Endothelial cell of umbilical vein (primary cell): ENCODE measurements at places on chromosomes 6 and 20. TPM values are rescaled to one million over a fixed set of nuclear protein-coding genes. Genes with fewer than 3 reads are reported as not detected.

Gene FARS2
- 19.6 and 20.5 TPM in 2 replicates for total RNA-seq

Gene RHAG
- total RNA-seq, result not detected in 2 replicates

Gene CRYBG1
- total RNA-seq, result 25.0 and 30.1 TPM in 2 replicates

Gene SNPH
- 5.1 and 5.5 TPM in 2 replicates for total RNA-seq

Gene DUSP15
- total RNA-seq, result 0.62 TPM in 1 of 2 replicates, not detected in the other

Gene INSM1
- total RNA-seq, result not detected in 2 replicates

Gene SALL4
- 1.4 and 1.9 TPM in 2 replicates for total RNA-seq

Gene BPIFB3
- total RNA-seq, result not detected in 2 replicates

Gene ENPP5
- not detected in 2 replicates for total RNA-seq

Gene TMEM244
- total RNA-seq, result not detected in 2 replicates

Gene NR2E1
- total RNA-seq, result not detected in 2 replicates

Gene RBBP8NL
- total RNA-seq, result not detected in 2 replicates

Gene NKAPL
- total RNA-seq, result 1.1 and 1.6 TPM in 2 replicates

Gene PLN
- not detected in 2 replicates for total RNA-seq

Gene PSORS1C1
- 9.2 and 13.2 TPM in 2 replicates for total RNA-seq

Gene HLA-DPA1
- total RNA-seq, result 11.4 TPM in 1 of 2 replicates, not detected in the other

Gene CYP21A2
- total RNA-seq, result 0.22 and 0.32 TPM in 2 replicates

Gene ACTL10
- total RNA-seq, result 0.62 and 1.4 TPM in 2 replicates

Gene IL17A
- not detected in 2 replicates for total RNA-seq

Gene ZNF292
- 23.8 and 24.9 TPM in 2 replicates for total RNA-seq

Gene MAP7
- 0.30 and 0.42 TPM in 2 replicates for total RNA-seq

Gene CCN5
- not detected in 2 replicates for total RNA-seq

Gene BTN1A1
- not detected in 2 replicates for total RNA-seq

Gene C20orf204
- total RNA-seq, result 5.8 and 6.0 TPM in 2 replicates

Gene LTB
- 1.2 and 1.3 TPM in 2 replicates for total RNA-seq

Gene TSHZ2
- not detected in 2 replicates for total RNA-seq

Gene CCND3
- total RNA-seq, result 87.5 and 96.7 TPM in 2 replicates

Gene IL20RA
- total RNA-seq, result not detected in 2 replicates

Gene FABP7
- not detected in 2 replicates for total RNA-seq

Gene BACH2
- total RNA-seq, result 5.6 and 5.9 TPM in 2 replicates
